Right renal cortex interstitium (tissue), 3 donors: ENCODE measurements at places on chromosomes 3 and 15.

DNA sequence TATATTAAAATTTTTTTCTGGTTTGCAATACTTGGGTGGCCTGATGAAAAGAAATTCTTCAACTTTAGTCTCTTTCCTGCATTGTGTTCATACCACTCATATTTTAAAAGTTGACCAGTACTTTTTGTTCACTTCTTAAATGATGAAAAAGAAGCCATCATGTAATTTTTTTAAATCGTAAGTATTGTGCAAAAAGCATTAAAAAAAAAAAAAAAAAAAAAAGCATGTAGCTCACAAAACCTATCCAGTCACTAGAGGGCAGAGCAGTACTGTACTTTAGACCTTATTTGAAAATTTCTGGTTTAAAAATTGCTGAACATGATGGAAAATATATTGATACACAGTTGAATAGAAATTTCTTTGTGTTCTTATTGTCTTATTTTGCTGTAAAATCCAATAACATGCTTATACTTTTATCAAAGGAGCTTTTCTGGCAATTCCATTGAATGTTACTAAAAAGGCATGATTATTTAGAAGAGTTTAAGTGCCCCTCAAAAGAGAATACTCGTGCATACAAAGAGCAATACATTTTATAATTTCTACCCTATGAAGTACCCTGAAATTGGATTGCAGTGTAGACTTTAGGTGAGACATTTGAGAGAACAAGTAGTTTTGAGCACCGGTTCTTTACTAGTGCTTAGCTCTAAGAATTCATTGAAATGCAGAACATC lies 137.7 kb downstream of the BBX start:
- DNase-seq = no peak

DNA sequence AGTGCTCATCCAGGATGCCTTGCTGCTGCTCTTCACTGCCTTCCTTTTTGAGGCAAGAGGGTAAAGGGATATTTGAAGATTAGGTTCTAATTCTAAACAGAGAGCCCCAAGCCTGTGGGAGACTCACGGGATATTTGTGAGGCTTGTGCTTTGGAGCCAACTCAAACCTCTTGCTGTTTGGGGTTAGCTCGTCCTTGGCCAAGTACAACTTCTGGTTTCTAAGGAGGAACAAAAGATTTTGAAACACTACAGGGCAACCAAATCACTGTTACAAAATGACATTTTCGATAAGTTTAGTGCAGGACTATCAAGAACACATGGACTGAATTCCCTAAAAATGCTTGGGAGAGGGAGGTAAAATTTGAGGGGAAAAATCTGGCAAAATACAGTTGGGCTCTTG lies 190.2 kb downstream of the RORA start:
- DNase-seq = no peak

DNA sequence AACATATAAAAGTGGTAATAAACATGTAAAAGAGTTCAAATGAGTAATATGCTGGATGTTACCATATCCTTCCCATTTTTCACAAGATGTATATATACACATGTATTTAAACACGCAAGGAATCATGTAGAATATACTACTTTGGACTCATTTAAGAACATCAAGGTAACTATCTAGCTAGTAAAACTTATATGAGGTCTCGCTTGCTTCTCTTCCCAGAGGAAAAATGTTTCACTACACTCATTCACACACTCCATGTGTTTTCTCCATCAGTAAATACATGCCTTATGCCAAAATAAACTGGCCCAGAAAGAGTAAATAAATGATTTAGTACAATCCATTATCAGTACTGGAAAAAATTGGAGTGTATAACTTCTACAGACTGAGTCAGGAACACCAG lies 229.2 kb upstream of the MME start:
- DNase-seq = no peak

- DNase-seq = no peak
Observed at GRCh38 chr15:74402873-74403587, 30.7 kb downstream of the SEMA7A start.

- DNase-seq = no peak
Observed at GRCh38 chr15:58522391-58522790, 90.6 kb downstream of the LIPC start.

- DNase-seq = no peak
Observed at GRCh38 chr3:126982471-126983175, at the start of gene PLXNA1. Gene PLXNA1 (plus strand): TSS chr3:126983115. CDS start chr3:126988594, 5,479 bp downstream.

DNA sequence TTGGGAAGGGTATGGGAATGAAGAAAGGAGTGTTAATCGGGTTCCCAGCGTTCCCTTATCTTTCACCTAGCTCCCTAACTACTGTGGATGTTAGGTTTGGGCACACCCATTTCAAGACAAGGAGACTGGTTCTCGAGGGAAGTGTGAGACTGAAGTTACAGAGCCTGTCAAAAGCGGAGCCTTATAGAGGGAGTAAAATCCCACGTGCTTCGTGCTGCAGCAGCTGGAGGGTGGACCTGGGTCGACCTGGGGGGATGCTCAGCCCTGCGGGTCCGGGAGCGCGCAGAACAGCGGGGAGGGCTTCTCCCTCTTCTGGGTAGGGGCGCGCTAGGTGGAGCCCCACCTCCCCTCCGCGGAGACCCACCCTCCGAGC lies 314 bp upstream of the TMED3 start:
- peak; percentile 14 for DNase-seq

DNA sequence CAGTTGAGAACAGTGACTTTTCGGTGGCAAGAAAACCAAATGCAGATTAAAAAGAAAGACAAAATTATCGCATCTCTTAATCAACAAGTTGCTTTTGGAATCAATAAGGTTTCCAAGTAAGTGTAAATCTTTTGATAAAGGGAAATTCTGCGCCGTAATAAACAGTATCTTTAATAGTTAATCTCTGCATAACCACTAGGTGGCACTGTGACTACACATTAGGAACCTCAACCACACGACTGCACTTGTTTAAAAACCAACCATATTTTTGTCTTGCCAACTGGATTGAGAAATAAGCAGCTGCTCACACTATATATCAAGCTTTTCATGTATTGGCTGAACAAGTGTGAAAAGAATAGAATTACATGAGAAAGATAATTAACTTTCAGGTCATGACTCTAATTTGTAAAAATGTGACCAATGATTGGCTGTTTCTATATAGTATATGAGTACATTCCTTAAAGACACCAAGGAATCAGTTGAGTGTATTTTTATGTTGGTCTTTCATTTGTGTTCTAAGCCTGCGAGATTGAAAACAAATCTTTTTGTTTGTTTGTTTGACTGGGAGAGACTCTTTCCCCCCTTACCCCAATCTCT lies 72.7 kb downstream of the DZIP3 start:
- peak; percentile 53 for DNase-seq

DNA sequence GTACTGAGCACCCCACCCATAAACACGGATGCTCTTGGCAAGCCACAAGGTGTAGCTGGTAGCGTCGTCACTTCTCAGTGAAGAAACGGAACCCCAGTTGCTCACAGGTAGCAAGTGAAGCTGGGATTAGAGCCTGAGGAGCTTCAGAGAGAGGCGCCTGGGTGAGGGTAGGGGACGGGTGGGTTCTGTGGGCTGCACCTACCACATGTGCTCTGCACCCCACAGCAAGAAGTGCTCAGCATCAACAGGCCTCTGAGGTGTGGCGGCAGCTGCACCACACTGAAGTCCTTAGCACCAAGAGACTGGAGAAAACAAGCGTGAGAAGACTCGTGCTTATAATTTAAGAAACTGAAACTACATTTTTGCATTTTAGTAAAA lies 9.8 kb downstream of the MAP6D1 start:
- no peak for DNase-seq

DNA sequence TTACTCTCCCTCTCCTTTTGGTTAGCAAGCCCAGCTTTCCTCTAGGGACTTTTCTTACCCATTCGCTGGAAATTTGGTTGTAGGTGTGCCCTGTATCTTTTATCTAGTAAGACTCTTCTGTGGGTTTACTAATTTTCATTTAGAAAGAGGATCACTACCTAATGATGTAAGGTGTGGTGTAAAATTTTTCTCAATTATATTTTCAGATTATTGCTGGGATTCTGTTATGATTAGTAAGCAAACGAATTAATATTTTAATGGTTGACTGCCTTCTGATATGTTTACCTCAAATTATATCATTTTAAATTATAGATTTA lies 28.5 kb downstream of the PLCL2 start:
- DNase-seq = no peak

DNA sequence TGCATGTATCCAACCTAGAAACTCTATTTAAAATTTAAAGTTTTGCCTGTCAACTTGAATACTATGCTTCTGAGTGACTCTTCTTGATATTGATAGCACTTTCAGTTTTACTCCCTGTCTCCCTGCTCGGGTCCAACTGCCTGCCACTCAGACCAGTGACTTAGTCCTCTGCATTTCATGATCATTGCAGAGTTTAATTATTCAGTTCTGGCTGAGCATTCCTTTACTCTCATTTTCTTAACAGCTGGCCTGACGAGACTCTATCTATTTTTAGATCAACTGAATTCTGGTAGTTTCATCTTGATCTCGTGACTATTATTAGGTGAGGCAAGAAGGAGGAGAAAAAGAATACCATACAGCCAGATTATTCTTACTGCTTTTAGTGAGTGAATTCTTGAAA lies 617.4 kb downstream of the SI start:
- DNase-seq = no peak

GRCh38 chr15:37767841-37768455 lies 166.5 kb upstream of the TMCO5A start:
- DNase-seq = no peak

- no peak for DNase-seq
Observed at GRCh38 chr3:191563722-191564121, 102.8 kb downstream of the PYDC2 start.

DNA sequence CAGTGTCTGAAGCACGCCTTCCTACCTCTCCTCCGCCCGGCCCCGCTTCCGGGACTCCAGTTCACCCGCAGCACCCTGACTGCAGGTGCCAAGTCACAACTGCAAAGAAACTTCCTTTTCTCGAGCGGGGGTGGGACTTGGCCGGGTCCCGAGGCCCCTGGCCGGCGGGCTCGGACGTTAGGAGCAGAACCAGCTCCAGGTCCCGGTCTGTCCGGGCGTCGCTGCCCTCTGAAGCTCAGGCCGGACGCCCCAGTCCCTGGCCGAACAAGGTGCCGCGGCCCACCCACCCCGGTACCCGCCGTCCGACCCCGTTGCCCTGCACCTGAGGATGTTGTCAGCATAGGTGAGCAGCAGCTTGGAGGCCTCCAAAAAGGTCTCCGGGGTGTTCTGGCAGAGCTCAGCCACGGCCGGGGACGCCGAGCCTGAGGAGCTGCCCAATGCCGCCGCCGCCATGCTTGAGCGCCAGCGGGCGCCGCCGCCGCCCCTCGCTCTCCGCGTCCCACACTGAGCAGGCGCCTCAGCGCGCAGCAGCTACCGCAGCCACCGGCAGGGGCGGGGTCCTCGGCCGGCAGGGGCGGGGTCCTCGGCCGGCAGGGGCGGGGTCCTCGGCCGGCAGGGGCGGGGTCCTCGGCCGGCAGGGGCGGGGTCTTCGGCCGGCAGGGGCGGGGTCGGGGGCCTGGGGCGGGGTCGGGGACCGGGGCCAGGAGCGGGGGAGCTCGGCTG lies at the start of gene NGLY1:
TSS of gene NGLY1 (minus strand) at position 506 of the 723 bp plus-strand sequence. CDS start at position 453, 53 bp downstream.
- DNase-seq = peak; percentile 16

GRCh38 chr3:197029511-197030167 lies at the start of gene MELTF:
Gene MELTF (minus strand): TSS chr3:197029817. CDS start chr3:197029702, 115 bp downstream.
- no peak for DNase-seq

GRCh38 chr3:10996345-10997013 lies 3.9 kb downstream of the SLC6A1 start:
- no peak for DNase-seq

DNA sequence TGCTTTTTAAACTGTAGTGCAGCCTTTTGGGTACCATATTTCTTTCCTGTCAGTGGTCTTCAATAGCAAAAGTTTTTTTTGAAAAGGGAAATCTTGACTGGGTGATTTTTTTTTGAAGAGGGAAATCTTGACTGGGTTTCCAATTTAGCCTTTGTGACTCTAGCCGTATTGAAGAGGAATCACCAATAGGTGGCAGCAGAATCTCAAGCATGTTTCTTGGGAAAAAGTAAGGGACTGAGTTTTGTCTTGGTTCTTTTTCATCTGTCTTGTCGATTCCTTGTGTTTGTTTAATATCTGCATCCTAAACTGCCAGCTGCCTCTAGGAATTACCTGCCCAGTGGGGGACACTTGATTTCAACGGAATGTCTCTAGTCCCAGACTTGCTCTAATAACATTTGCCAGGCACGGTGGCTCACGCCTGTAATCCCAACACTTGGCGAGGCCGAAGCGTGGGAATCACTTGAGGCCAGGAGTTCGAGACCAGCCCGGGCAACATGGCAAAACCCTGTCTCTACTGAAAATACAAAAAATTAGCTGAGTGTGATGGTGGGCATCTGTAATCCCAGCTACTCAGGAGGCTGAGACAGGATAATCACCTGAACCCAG lies 89.2 kb downstream of the RBPMS2 start:
- no peak for DNase-seq

DNA sequence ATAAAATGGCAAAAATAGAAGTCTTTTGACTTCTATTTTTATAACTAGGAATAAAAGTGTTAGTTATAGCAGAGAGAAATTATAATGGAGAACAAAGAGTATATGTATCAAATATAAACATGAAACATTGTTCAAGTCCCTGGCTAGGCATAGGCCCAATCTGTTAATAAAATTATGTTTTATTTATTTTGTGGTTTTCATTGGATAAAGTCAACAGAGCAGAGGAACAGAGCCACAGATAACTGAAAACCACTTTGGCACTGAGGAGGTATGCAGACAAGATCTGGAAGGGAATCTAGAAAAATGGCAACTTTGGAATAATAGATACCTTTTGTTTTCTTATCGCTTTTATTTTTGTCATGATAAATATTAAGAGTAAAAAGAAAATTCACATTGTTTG lies 50.4 kb upstream of the ICE2 start:
- no peak for DNase-seq

- DNase-seq = peak; percentile 39
Observed at GRCh38 chr3:126134219-126134975, 46.0 kb downstream of the ALDH1L1 start.

- DNase-seq = no peak
Observed at GRCh38 chr3:792630-793029, 300.2 kb upstream of the CNTN6 start.

DNA sequence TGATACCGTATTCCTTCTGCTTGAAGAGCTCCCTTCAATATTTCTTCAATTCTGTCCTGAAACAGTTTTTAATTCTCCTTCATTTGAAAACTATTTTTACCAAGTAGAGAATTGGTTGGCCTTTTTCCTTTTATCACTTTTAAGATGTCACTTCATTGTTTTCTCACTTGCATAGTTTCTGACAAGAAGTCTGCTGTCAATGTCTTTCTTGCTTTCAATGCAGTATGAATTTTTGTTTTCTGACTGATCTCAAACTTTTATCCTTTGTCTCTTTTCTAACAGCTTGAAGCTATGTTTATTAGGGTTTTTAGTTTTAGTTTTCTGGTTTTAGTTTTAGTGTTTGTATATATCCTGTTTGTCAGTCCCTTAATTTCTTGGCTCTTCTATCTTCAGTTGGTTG lies 364.8 kb upstream of the TPRG1 start:
- DNase-seq = no peak

- DNase-seq = no peak
Observed at GRCh38 chr3:188367678-188368077, 213.7 kb downstream of the LPP start.
